ENCODE measurements at places on chromosomes 11 and 22. TPM values are rescaled to one million over a fixed set of nuclear protein-coding genes. Genes with fewer than 3 reads are reported as not detected.

DNA sequence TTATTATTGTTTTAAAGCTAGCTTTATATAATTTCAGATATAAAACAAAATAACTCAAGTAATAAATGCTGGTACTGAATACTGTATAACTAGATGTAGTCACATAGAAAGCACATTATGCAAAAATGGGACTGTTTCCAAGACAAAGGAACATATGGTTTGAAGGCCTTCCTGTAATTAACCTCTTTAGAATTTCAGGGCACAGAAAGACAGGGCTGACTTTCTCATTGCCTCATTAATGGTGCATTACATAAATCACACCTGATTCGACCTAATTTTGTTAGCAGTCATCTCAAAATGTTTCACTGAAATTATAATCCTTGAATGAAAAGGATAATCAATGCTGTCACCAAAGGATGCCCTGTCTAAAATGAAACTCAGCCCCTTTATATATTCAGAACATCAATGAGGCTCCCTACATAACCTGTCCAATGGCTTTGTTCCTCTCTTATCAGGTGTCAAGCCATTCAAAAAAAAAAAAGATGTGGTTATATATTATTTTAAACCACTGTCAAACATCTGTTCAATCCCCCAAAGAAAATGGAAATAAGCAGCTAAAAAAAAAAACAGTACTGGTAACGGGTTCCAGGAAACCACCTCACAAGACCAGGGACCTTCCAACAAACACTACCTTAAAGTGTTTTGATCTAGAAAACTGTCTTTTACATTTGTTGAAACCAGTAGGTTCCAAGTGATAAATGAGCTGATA, 77.4 kb downstream of the FAM168A start:
- DNase-seq: no peak
- H3K27me3 ChIP-seq: no peaks in the 10 kb centered on the region
- H3K4me1 ChIP-seq: no peaks in the 10 kb centered on the region
- no peak overlapping the region for H3K27ac ChIP-seq
- no peaks in the 10 kb centered on the region for H3K36me3 ChIP-seq
- H3K4me3 ChIP-seq: no peak overlapping the region

Gene SLC7A4
- 1.2 TPM for polyA plus RNA-seq

Gene HEPACAM
- 0.30 TPM for polyA plus RNA-seq

DNA sequence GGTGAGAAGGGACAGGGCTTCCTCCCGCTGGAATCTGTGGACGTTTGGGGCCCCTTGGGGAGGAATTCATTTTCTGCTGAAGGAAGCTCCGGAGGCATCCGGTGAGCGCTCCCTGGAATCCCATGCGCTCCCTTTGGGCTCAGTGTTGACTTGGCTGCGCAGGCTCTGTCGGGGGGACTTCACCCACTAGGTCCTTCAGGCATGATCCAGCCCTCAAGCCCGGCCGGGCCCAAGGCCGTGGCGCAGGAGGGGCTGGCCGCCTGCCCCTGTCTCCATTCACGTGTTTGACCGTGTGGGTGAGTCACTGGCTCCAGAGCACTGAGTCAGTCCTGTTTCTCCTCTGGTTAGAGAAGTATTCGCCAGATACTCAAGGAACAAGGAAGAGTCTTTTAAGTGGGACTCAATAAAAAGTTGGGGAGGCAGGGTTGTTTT, 1.4 kb downstream of the CTTN start:
- H3K36me3 ChIP-seq: no peaks in the 10 kb centered on the region
- H3K4me3 ChIP-seq: peak overlapping the region; percentile 72
- peaks cover 9% of the 10 kb centered on the region for H3K4me1 ChIP-seq

- H3K4me3 ChIP-seq: no peak overlapping the region
- no peak for DNase-seq
- no peak overlapping the region for H3K27ac ChIP-seq
- H3K27me3 ChIP-seq: no peaks in the 10 kb centered on the region
These were observed 725.5 kb downstream of the METTL15 start for GRCh38 chr11:28833670-28834069.

Gene SCGB1D2
- 5.6 TPM for polyA plus RNA-seq

DNA sequence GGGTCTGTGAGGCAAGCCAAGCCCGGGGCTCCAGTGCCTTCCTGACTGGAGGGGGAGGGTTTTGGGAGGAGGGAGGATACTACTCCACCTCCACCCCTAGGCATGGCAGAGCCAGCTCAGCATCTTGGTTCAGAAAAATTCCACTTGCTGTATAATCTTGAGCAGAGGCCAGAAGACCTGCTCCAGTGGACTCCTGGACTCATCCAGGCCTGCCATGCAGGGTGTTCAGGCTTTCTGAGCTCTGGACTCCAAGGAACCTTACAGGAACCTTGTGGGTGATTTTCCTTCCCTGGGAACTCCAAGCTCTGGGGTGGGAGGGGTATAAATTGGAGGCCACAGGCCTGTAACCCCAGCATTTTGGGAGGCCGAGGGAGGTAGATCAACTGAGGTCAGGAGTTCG, 9.4 kb downstream of the CSDC2 start:
- no peak overlapping the region for H3K4me3 ChIP-seq
- H3K4me1 ChIP-seq: no peaks in the 10 kb centered on the region
- no peak overlapping the region for H3K27ac ChIP-seq
- no peak for DNase-seq
- H3K27me3 ChIP-seq: no peaks in the 10 kb centered on the region

DNA sequence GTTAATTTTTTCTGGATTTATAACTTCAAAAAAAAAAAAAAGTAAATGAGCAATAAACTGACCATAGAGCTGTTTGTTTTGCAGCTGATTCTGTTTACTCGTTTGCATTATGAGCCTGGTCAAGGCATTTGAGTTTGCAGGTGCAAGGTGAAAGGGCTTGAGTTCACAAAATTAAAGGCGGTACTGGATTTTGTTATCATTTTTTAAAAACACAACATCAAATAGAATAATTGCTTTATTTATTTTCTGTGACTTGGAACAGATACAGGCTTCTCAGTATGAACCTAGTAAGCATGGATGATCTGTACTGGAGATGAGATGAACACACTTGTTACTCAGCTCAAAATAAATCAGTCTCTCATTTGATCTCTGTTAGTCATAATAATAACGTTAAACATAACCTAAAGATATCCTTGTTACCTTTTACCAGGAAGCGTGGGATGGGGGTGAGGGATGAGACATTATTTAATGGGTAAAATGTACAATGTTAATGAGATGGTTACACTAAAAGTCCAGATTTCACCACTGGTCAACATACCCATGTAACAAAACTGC, 137.8 kb downstream of the LUZP2 start:
- H3K27ac ChIP-seq: no peak overlapping the region
- no peaks in the 10 kb centered on the region for H3K36me3 ChIP-seq
- H3K4me3 ChIP-seq: no peak overlapping the region
- DNase-seq: no peak
- H3K27me3 ChIP-seq: no peaks in the 10 kb centered on the region
- H3K4me1 ChIP-seq: no peaks in the 10 kb centered on the region

DNA sequence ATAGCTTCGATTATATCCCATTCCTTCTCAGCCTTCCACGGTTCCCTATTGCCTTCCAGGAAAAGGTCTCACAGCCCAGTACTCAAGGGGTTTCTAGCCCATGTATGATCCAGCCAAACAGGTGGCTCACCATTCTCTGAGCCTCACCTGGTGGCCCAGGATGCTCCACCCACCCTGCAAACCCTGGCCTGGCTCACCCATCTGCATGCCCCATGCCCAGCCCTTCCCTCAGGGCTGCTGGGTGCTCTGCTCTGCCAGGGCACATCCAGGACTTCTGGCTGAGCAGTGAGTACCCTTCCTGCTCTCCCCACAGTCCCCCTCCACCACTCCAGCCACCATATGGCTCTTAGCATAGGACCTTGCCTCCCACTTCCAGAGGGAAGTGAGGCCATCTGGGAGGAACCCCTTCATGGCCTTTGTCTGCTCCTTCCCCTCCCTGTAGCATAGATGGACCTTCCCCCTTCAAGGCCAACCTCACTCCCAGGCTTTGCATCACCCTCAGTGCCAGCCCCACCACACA, 5.8 kb upstream of the RCOR2 start:
- H3K4me1 ChIP-seq: peaks cover 19% of the 10 kb centered on the region
- no peak for DNase-seq
- H3K36me3 ChIP-seq: no peaks in the 10 kb centered on the region
- H3K4me3 ChIP-seq: no peak overlapping the region

Gene RIMBP3C
- polyA plus RNA-seq: not detected

Gene MAJIN
- 0.80 TPM for polyA plus RNA-seq

DNA sequence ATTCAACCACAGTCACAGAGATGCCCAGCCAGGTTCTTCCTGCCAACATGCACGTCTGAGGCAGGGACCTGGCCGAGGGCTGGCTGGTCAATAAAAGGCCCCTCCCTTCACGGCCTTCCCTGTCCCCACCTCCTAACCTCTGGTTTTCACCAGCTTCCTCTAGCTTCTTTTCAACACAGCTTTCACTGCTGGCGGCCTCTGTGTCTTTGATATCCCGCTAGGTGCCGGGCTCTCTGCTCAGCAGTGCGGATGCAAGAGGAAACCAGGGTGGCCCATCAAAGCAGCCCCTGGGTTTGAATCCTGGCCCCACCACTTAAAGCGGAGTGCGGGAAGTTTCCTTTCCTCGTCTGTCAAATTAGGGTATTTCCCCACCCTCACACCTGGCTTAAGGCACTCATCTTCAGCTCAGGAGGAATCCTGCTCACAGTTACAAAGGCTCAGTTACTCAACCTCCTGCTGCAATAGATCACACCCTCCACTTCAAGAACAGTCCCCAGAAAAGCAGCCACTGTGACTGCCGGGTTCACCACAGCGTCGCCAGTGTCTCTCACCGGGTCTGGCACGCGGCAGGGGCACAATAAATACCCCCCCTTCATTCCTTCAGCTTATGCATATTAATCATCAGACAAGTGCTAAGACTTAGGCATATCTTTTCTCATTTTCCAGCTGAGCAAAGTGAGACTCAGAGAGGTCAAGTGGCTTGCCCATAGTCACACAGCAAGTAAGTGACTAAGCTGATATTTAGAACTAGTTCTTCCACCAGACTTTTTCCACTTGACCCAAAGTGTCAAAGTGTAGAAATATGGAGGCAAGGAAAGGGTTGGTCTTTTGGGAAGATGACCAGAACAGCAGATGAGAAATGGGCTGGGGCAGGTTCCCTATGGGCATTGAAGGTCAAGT, 45.7 kb downstream of the TXN2 start:
- H3K4me1 ChIP-seq: peaks cover 13% of the 10 kb centered on the region
- no peak overlapping the region for H3K4me3 ChIP-seq
- H3K27ac ChIP-seq: no peak overlapping the region
- no peak for DNase-seq

DNA sequence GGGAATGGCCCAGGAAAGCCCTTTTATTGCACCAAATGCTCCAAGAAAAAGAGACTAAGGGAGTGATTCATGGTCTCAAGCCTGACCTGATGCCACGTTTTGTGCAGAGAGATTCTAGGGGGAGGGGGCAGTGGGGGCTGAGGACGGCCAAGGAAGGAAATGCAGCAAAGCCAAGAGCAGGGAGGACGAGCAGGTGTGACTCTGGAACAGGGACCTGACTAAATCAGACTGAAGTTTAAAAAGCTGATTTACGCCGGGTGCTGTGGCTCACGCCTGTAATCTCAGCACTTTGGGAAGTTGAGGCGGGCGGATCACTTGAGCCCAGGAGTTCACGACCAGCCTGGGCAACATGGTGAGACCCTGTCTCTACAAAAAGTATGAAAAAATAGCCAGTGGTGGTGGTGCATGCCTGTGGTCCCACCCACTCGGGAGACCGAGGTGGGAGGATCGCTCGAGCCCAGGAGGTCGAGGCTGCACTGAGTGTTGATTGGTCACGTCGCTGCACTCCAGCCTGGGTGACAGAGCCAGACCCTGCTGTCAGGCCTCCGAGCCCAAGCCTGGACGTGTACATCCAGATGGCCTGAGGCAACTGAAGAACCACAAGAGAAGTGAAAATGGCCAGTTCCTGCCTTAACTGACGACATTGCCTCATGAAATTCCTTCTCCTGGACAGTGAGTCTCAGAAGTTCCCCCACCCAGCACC, 10.8 kb upstream of the IFITM3 start:
- H3K27ac ChIP-seq: no peak overlapping the region
- no peaks in the 10 kb centered on the region for H3K27me3 ChIP-seq
- H3K36me3 ChIP-seq: no peaks in the 10 kb centered on the region
- DNase-seq: no peak
- no peak overlapping the region for H3K4me3 ChIP-seq

Gene MS4A13
- polyA plus RNA-seq: not detected

GRCh38 chr11:15947681-15948648, 408.4 kb downstream of the SOX6 start:
- H3K27ac ChIP-seq: no peak overlapping the region
- H3K27me3 ChIP-seq: no peaks in the 10 kb centered on the region
- DNase-seq: no peak
- H3K36me3 ChIP-seq: no peaks in the 10 kb centered on the region
- H3K4me3 ChIP-seq: no peak overlapping the region
- H3K4me1 ChIP-seq: no peaks in the 10 kb centered on the region

DNA sequence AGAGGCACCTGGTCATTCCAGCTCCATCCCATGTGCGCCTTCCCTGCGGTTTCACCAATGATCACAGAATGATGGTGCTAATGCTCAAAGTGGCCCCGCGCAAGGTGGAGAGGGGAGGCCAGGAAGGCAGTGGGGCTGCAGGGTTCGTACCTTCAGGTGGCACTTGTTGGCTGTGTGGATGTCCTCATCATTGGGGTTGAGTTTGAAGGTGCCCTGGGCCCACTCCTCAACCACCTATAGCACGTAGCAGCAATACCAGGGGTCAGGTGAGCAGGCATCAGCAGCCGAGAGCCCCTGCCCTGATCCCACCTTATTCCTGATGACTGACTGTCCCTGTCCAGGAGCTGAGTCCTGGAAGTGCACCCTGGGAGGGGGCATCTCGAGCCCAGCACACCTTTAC, 20.6 kb upstream of the DRICH1 start:
- H3K27ac ChIP-seq: no peak overlapping the region
- H3K36me3 ChIP-seq: peaks cover 8% of the 10 kb centered on the region
- no peaks in the 10 kb centered on the region for H3K4me1 ChIP-seq
- H3K4me3 ChIP-seq: no peak overlapping the region
- DNase-seq: no peak

Gene VSIG2
- polyA plus RNA-seq: 11.7 TPM

Gene APOA4
- 0.80 TPM for polyA plus RNA-seq

GRCh38 chr22:41382610-41383009, 868 bp downstream of the TEF start:
- peaks cover 7% of the 10 kb centered on the region for H3K36me3 ChIP-seq
- DNase-seq: no peak
- no peaks in the 10 kb centered on the region for H3K27me3 ChIP-seq
- peak overlapping the region; percentile 100 for H3K27ac ChIP-seq

GRCh38 chr11:63670433-63671321, 499 bp downstream of the ATL3 start:
- peak overlapping the region; percentile 93 for H3K27ac ChIP-seq
- DNase-seq: no peak
- H3K4me3 ChIP-seq: peak overlapping the region; percentile 56

Gene ART1
- not detected for polyA plus RNA-seq
